ENCODE measurements at places on chromosomes 4 and X. TPM values are rescaled to one million over a fixed set of nuclear protein-coding genes. Genes with fewer than 3 reads are reported as not detected.

DNA sequence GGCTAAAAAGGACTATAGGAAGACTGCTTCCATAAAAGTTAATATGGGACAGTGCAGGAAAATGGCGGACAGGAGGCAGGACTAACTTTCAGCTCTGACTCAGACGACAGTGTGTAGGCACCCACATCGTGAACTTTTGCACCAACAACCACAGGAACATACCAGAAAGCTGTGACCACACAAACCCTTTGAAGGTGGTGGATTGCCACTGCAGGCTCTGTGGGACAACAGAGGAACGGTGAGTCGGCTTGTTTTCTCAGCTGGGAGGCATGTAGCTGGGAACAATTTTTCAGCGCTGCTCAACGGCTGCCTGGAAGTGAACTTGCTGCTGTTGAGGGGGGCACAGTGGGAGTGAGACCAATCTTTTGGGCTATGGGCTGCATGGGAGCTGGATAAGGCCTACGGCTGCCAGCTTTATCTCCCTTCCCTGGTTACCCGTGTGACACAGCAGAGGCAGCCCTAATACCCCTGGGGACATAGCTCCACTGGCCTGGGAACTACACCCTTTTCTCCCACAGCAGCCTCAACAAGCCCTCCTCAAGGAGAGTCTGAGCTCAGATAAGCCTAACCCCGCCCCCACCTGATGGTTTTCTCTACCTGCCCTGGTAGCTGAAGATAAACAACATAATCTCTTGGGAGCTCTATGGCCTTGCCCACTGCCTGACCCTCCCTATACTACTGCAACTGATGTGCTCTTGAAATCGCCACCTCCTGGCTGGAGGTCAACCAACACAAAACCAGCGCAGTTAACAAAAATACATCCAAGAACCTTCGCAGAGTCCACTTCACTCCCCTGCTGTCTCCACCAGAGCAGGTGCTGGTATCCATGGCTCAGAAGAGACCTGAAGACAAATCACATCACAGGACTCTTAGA lies 1537.0 kb downstream of the C4orf33 start:
- no peak for ATAC-seq

DNA sequence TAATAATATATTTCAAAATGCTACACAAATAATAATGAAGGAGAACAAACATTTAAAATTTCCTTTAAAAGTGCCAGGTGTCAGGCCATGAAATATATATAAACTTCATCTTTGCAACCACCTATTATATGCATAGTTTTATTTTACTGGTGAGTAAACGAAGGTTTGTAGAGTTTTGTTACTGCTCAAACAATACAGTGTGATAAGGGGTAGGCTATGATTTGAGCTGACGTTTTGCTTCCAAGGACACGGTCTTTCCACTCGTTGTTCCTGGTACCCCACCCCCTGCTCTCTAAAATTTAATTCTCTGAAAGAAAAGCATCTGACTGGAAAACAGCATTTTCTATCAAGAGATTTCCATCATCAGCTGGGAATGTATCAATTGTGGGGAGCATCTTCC lies 27.2 kb upstream of the GPRIN3 start:
- ATAC-seq: no peak

DNA sequence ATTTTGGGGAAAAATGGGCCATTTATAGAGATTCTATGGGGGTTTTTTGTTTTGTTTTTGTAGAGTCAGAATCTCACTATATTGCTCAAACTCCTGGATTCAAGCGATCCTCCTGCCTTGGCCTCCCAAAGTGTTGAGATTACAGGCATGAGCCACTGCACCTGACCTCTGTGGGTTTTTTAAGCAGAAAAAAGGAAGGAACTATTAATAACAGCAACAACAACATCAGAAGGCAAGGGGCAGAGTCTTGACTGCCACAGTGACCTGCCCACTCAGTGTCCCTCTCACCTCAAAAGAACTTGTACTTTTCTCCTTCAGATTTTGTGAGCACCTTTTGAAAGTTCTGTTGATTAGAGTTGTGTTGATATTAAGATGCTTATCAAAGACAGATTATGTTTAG lies 48.1 kb downstream of the FNIP2 start:
- ATAC-seq: no peak

GRCh38 chrX:17494216-17494615 lies 119.2 kb downstream of the NHS start:
- ATAC-seq: no peak

NAP1L2 gene
- 0.66 TPM for total RNA-seq
